Thymus (tissue), 14 donors: ENCODE measurements at places on chromosomes 16 and 17.

- DNase-seq, result no peak
- H3K36me3 ChIP-seq, result peaks cover 11% of the 10 kb centered on the region
- H3K4me3 ChIP-seq, result no peak overlapping the region
These were observed 23.6 kb downstream of the CENPV start for GRCh38 chr17:16329519-16330271.

GRCh38 chr17:43956222-43956621 is 2.5 kb upstream of the PYY start:
- no peak overlapping the region for H3K27ac ChIP-seq
- no peak overlapping the region for H3K4me3 ChIP-seq
- H3K27me3 ChIP-seq, result peaks cover 71% of the 10 kb centered on the region
- no peaks in the 10 kb centered on the region for H3K36me3 ChIP-seq
- peaks cover 5% of the 10 kb centered on the region for H3K4me1 ChIP-seq

DNA sequence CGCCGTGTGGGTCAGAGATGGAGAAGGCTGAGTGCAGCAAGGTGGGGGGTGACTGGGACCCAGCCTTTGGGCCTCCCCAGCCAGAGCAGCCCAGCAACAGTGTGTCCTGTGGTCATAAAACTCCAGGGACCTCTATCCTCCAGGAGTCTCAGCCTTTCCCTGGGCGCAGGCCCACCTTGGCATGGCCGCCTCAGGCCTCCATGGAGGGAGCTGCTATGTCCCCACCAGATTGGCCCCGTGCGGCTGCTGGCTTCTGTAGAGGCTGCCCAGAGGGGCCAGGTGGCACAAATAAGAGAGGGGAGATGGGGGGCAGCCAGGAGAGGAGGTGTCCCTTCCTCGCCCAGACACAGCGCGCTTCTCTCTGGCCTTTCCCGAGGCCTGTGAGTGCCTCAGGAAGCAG is 2.6 kb upstream of the SYNGR3 start:
- H3K27me3 ChIP-seq, result peaks cover 58% of the 10 kb centered on the region
- no peak for DNase-seq
- H3K36me3 ChIP-seq, result peaks cover 8% of the 10 kb centered on the region
- H3K27ac ChIP-seq, result no peak overlapping the region

- DNase-seq, result no peak
- H3K27me3 ChIP-seq, result no peaks in the 10 kb centered on the region
- peaks cover 8% of the 10 kb centered on the region for H3K4me1 ChIP-seq
- H3K27ac ChIP-seq, result peak overlapping the region; percentile 73
- H3K36me3 ChIP-seq, result peaks cover 7% of the 10 kb centered on the region
These were observed 18.8 kb downstream of the SIAH1 start for GRCh38 chr16:48366165-48367093.

- no peaks in the 10 kb centered on the region for H3K27me3 ChIP-seq
- H3K4me3 ChIP-seq, result no peak overlapping the region
- no peak for DNase-seq
- no peak overlapping the region for H3K27ac ChIP-seq
These were observed 381.5 kb downstream of the CPPED1 start for GRCh38 chr16:12422233-12422632.

DNA sequence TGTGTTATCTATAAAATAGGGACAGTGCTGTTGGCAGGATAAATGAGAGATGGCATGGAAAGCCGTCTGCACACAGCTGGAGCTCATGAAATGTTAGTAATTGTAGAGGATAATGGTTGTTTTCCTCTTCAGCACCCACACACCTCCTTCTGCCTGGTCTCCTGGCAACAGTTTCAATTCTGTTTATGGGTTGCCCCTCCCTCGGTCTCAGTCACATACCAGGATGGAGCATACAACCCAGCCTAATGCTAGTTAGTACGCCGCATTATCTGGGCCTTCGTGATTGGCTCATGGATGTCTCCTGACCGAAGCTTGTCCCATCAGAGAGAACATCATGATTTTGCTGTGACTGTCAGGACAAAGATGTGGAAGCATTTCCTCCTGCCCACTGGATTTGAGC is 126.2 kb upstream of the WSCD1 start:
- H3K4me3 ChIP-seq, result no peak overlapping the region
- DNase-seq, result no peak
- no peak overlapping the region for H3K27ac ChIP-seq
- H3K36me3 ChIP-seq, result no peaks in the 10 kb centered on the region

DNA sequence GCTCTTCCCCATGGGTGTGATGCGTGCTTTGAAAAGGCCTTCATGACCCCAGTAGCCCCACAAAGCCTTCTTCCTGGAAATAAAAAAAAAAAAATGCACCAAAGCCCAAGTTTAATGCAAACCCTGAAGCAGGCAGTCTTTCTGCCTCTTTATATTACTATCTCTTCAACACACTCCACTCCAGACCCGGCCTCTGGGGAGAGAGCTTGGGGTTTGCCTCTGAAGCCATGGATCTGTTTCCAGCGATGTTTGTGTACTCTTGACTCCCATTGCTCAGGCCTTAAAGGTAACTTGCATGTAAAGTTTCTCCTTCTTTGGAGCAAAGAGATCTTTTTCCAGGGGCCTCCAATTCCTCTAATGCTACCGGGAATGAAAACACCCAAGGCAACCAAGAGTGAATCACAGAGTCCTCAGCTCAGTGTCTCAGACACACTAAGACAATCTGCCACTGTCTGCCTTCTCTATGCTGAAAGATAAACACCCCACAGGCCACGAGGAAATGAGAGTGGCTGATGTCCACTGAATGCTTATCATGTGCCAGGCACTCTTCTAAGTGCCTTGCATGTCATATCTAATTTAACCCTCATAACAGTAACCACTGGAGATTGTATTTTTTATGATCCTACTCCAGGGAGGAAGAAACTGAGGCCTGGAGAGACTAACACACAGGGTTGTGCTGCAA is 56.4 kb upstream of the AKTIP start:
- no peaks in the 10 kb centered on the region for H3K36me3 ChIP-seq
- H3K27me3 ChIP-seq, result no peaks in the 10 kb centered on the region
- H3K27ac ChIP-seq, result no peak overlapping the region

GRCh38 chr17:1374431-1375177 is 25.4 kb downstream of the YWHAE start:
- peaks cover 21% of the 10 kb centered on the region for H3K4me1 ChIP-seq
- no peak overlapping the region for H3K27ac ChIP-seq
- peaks cover 19% of the 10 kb centered on the region for H3K36me3 ChIP-seq
- H3K4me3 ChIP-seq, result no peak overlapping the region
- no peak for DNase-seq

DNA sequence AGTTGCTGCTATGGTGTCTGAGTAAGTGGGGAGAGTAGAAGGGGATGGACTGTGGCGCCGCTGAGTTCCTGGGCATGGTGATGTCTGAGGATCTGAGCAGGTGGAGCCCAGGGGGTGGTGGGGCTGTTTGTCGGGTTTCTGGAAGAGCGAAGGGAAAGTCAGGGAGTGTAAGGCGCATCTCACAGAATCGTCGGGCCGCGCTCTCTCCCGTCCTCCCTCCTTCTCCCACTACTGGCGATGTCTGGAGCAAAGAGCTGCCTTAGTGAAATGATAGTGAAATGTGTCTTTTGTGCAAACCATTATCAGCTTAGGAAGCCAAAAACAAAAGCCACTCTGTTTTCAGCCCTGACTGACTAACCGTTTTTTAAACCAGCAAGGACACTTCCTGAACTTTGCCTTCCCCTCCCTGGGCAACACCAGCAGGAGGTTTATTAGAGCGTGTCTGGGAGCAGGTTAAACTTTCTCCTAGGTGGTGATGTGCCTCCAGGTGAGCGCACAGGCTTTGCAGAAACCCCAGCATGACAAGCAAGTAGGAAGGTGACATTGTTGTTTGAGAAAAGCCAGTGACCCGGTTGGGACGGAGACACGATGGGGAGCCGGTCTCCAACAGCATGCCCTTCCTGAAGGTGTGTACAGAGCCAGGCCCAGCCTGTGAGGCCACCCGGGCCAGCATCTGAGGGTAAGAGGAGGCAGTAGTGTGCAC is 49.1 kb downstream of the RAB11FIP3 start:
- DNase-seq, result no peak
- H3K36me3 ChIP-seq, result peaks cover 17% of the 10 kb centered on the region
- H3K4me1 ChIP-seq, result no peaks in the 10 kb centered on the region

- H3K36me3 ChIP-seq, result no peaks in the 10 kb centered on the region
- no peak overlapping the region for H3K27ac ChIP-seq
- DNase-seq, result no peak
- H3K4me3 ChIP-seq, result no peak overlapping the region
These were observed 15.7 kb upstream of the ATF7IP2 start for GRCh38 chr16:10370096-10370726.

- H3K4me3 ChIP-seq, result no peak overlapping the region
- H3K4me1 ChIP-seq, result no peaks in the 10 kb centered on the region
These were observed 19.7 kb downstream of the MEAK7 start for GRCh38 chr16:84484579-84485254.

- no peaks in the 10 kb centered on the region for H3K36me3 ChIP-seq
- no peak overlapping the region for H3K27ac ChIP-seq
- no peak overlapping the region for H3K4me3 ChIP-seq
- DNase-seq, result no peak
- H3K4me1 ChIP-seq, result no peaks in the 10 kb centered on the region
These were observed 25.9 kb upstream of the PHB1 start for GRCh38 chr17:49440581-49440980.

- no peaks in the 10 kb centered on the region for H3K4me1 ChIP-seq
- no peaks in the 10 kb centered on the region for H3K36me3 ChIP-seq
- H3K4me3 ChIP-seq, result no peak overlapping the region
- no peak for DNase-seq
These were observed 19.1 kb downstream of the CAPNS2 start for GRCh38 chr16:55585631-55586030.

DNA sequence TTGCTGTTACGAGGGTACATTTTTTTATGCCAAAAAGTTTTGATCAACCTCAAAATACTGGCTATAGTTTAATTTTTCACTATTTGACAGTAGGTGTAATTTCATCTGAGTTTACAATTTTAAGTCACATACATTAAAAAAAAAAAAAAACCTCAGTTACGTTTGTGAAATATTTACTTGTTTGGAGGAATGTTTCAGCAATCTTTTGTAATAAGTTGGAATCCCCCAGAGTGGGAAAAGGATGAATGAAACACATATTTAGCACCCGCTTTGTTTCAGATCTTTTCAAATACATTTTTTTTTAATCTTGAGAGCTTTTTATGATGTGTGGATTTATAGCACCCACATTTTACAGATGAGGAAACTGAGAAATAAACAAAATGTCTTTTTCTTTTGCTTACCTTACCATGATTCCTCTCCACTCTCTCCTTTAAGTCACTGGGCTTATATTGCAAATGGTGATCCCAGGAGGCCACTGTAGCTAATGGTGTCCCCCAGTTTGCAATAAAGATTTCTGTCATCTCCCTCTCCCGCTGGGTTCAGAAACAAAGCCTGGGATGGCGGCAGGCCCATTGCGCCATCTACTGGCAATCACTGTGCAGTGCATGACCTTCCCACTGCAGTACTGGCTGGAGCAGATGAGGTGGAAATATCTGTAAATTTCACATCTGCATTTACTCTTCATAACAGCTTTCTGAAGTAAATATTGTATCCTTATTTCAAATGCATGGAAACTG is 27.7 kb downstream of the TBC1D3B start:
- H3K4me3 ChIP-seq, result no peak overlapping the region
- peak; percentile 19 for DNase-seq
- no peak overlapping the region for H3K27ac ChIP-seq
- H3K36me3 ChIP-seq, result no peaks in the 10 kb centered on the region

GRCh38 chr16:82037251-82037650 is 2.2 kb downstream of the HSD17B2 start:
- no peak overlapping the region for H3K4me3 ChIP-seq
- H3K27me3 ChIP-seq, result peaks cover 5% of the 10 kb centered on the region
- no peaks in the 10 kb centered on the region for H3K36me3 ChIP-seq
- H3K27ac ChIP-seq, result no peak overlapping the region
- H3K4me1 ChIP-seq, result no peaks in the 10 kb centered on the region

GRCh38 chr17:10683853-10684252 is 13.5 kb downstream of the SCO1 start:
- peaks cover 24% of the 10 kb centered on the region for H3K36me3 ChIP-seq
- no peak overlapping the region for H3K27ac ChIP-seq
- DNase-seq, result no peak
- H3K4me3 ChIP-seq, result no peak overlapping the region

GRCh38 chr17:56656701-56657327 is 63.3 kb downstream of the NOG start:
- H3K27ac ChIP-seq, result no peak overlapping the region
- no peaks in the 10 kb centered on the region for H3K36me3 ChIP-seq
- no peak for DNase-seq
- no peak overlapping the region for H3K4me3 ChIP-seq

GRCh38 chr17:27408891-27409290 is 47.4 kb upstream of the KSR1 start:
- no peaks in the 10 kb centered on the region for H3K4me1 ChIP-seq
- no peaks in the 10 kb centered on the region for H3K27me3 ChIP-seq
- DNase-seq, result no peak
- H3K4me3 ChIP-seq, result no peak overlapping the region
- H3K27ac ChIP-seq, result no peak overlapping the region
- no peaks in the 10 kb centered on the region for H3K36me3 ChIP-seq

GRCh38 chr16:50219402-50219975 is 46.9 kb upstream of the ADCY7 start:
- no peak overlapping the region for H3K27ac ChIP-seq
- no peak for DNase-seq
- no peak overlapping the region for H3K4me3 ChIP-seq
- H3K27me3 ChIP-seq, result no peaks in the 10 kb centered on the region
- no peaks in the 10 kb centered on the region for H3K4me1 ChIP-seq

GRCh38 chr16:61792194-61792909 is 243.9 kb downstream of the CDH8 start:
- no peaks in the 10 kb centered on the region for H3K27me3 ChIP-seq
- no peaks in the 10 kb centered on the region for H3K4me1 ChIP-seq
- no peak overlapping the region for H3K4me3 ChIP-seq
- no peaks in the 10 kb centered on the region for H3K36me3 ChIP-seq
- no peak for DNase-seq

DNA sequence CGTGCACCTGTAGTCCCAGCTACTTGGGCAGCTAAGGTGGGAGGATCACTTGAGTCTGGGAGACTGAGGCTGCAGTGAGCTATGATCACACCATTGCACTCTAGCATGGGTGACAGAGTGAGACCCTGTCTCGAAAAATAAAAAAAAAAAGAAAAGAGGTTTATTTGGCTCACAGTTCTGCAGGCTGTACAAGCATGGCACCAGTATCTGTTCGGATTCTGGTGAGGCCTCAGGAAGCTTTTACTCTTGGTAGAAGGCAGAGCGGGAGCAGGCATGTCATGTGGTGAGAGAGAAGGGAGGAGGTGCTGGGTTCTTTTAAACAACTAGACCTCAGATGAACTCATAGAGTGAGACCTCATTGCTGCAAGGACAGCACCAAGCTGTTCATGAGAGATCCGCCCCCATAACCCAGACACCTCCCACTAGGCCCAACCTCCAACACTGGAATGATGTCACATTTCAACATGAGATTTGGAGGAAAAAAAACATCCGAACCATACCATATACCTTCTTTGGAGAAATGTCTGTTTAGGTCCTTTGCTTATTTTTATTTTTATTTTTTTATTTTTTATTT is 10.3 kb upstream of the RMI2 start:
- no peak overlapping the region for H3K4me3 ChIP-seq
- H3K27ac ChIP-seq, result no peak overlapping the region
- DNase-seq, result no peak
- H3K36me3 ChIP-seq, result no peaks in the 10 kb centered on the region
- no peaks in the 10 kb centered on the region for H3K27me3 ChIP-seq
- peaks cover 3% of the 10 kb centered on the region for H3K4me1 ChIP-seq
